Iris pigment epithelial cell (primary cell): ENCODE measurements at places on chromosomes 12 and 14.

GRCh38 chr12:124041907-124042306, 68.9 kb downstream of the ZNF664 start:
- DNase-seq, result no peak

DNA sequence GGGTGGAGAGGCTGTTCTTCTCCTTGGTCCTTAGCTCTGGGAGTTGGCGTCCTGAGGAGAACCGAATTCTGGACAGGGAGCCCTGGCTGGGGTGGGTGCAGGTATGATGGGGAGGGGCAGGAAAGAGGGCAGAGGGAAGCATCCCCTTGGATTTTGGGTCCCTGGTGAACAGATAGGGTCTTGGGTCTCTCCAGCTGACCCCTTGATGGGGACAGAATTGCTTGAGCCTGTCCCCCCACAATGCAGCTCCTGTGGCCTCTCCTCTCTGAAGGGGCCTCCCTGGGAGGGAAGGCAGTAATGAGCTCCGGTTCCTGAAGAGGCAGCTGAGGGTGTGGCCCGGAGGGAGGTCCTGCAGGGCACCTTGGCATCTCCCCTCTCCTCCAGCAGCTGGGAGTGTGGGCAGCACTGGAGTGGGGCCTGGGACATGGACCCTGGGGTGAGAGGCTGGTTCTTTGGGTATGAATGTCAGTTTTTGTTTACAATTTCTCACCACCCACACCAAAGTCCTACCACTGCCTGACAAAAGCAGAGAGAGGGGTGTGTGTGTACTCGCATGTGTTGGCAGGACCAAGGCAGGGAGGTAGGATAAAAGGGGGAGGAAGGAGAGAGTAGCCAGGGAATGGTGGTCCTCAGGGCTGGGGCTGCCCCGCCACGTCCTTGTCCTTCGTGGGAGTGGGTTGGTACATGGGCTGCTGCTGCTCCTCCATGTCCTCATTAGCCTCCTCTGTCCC, 7.7 kb upstream of the CEBPE start:
- no peak for DNase-seq

DNA sequence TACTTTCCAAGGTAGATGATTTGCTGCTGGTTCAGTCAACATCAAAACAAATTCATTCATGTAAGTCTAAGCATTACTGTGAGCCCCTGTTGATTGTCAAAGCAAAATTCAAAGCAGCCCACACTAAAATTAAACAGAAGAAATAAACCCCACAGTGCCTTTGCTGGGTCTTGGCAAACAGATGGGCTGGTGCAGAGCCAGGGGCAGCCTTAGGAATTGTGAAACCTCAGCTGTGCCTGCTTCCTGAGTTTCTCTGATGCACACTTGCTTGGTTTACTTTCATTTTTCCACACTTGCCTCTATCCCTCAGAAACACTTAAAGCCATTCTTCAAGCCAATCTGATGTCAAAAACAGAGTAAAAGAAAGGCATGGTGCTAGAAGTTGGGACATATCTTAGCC, 6.6 kb upstream of the PLEKHG7 start:
- DNase-seq, result peak; percentile 65

- no peak for DNase-seq
Measured at GRCh38 chr12:65189028-65189718, 19.8 kb downstream of the LEMD3 start.

- no peak for DNase-seq
Measured at GRCh38 chr12:59386236-59386635, 209.6 kb upstream of the SLC16A7 start.

- DNase-seq, result no peak
Measured at GRCh38 chr12:68397566-68398158, 65.5 kb upstream of the MDM1 start.

- no peak for DNase-seq
Measured at GRCh38 chr14:96151242-96151641, 53.4 kb upstream of the BDKRB2 start.

DNA sequence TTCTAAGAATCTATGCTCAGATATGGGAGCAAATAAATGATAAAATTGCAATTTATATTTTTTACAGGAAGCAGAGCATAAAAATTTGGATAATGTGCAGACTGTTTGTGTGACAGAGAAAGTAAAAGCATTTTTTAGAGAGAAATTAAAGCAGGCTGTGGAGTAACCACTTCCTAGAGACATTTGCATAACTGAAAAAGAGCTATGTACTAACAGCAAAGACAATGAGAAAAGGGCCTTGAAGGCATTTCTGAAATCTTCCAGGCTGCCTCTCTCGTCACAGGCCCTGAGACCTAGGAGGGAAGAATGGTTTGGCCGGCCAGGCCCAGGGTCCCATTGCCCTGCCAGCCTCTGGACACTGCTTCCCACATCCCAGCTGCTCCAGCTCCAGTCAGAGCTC, 247.2 kb downstream of the ALX1 start:
- DNase-seq, result no peak

DNA sequence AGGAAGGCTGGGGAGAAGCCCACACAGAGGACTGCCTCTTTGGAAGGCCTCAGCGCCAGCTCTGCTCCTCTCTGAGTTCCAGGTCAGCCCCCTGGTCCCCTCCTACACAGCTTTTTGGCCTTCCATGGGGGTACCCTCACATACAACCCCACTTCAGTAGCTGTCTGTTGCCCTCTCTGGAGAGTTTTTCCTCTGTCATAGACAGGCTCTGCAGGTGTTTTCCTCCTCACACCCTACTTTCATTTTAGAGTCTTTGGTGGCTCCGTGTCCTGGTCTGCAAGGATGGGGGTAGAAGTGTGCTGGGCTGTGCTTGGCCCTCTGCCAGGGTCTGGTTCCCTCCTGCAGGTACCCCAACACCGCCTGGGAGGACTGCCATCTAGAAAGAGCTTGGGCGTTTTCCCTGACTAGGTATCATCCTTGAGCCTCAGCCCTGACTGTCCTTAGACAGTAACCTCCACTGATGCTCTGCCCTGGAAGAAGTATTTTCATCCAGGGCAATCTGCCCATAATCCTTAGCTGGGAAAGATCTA, 15.1 kb downstream of the ZDHHC22 start:
- DNase-seq, result no peak

DNA sequence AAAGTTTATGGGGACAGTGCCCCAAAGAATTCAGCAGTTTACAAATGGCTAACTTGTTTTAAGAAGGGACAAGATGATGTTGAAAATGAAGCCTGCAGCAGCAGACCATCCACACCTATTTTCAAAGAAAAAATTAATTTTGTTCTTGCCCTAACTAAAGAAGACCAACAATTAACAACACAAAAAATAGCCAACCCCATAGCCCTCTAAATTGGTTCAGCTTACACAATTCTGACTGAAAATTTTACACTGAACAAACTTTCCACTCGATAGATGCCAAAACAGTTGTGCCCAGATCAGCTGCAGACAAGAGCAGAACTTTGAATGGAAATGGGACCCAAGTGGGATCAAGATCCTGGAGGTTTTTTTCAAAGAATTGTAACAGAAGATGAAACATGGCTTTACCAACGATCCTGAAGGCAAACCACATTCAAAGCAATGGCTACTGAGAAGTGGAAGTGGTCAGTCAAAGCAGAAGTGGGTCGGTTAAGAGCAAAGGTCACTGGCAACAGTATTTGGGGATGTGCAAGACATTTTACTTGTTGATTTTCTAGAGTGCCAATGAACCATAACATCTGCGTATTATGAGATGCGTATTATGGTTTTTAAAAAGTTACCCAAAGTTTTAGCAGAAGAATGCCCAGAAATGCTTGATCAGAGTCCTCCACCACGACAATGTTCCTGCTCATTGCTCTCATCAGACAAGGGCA, 30.0 kb downstream of the SLC39A9 start:
- no peak for DNase-seq

- DNase-seq, result no peak
Measured at GRCh38 chr12:14714437-14714836, 18.0 kb upstream of the GUCY2C start.

DNA sequence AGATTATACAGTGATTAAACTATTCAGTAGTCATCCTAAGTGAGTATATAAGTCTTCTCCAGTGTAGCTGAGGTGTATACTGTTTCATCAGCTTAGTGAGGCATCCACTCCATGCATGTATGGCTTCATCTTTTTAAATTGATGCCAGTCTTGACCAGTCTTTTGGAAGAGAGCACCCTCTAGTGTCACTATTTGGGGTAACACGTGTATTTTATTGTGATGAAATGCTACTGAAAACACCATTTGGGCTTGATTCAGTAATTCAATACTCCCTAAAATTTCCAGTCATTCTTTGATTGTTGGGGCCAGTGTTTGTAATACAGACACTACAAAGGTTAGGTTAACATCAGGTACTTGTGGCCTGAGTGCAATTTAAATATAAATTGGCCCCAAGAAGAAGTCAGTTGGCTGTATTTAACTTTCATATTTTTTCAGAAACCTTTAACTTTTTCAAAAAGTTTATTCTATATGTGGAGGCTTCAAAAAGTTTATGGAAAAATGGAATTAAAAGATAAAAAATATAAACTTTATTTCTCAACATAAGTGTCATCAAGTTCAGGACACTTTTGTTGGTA, 35.3 kb downstream of the MIPOL1 start:
- peak; percentile 69 for DNase-seq

DNA sequence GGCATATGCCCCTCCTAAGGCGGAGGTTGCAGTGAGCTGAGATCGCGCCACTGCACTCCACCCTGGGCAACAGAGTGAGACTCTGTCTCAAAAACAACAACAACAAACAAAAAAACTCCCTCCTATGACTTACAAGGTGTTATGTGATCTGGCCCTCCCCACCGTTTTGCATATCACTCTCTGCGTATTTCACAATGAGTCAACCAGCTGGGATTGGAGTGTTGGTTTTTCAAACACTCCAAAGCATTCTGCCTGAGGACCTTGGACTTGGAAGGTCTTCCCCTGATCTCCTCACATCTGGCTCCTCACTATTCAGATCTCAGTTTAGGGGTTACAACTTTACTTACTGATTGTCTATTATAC, 14.0 kb downstream of the MANSC1 start:
- peak; percentile 78 for DNase-seq

DNA sequence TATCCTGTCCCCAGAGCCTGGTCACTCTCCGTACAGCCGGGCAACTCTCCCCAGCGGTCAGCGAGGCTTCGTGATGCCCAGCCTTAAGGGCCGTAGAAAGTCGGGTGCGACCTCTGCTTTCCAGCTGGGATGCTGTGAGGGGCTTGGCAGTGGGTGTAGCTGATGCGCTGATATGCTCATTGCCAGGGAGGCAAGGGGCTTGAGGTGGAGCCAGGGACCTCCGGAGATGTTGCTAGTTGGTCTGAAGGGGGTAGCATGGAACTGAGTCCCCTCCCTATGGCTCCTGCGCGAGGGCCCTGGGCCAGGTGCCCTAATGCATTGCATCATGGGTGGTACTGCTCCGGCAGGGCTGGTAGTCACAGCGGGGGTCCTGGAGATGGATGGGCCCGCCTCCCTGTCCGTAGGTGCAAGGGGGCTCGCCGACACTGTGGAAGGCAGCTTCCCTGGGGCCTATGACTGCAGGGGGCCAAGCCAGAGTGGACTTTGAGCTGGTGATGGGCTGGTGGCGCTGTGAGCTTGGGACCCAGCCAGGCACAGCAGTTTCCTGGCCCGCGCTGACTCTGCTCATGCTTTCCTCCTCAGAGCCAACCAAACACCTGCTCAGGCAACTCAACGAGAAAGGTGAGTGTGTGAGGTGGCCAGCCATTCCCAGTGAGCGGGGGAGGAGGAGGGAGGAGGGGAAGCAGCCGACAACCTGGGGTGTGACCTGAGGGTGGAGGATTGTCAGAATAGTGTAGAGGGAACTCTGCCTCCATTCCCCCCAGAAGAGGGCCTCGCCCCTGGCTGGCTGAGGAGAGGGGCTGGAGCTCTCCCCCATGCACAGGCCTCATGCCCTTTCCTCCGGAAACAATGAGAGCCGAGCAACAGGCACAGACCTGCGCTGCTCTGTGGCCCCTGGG, 32.3 kb downstream of the PLEKHG3 start:
- no peak for DNase-seq

GRCh38 chr12:108966378-108967151, 54.3 kb downstream of the SVOP start:
- no peak for DNase-seq

DNA sequence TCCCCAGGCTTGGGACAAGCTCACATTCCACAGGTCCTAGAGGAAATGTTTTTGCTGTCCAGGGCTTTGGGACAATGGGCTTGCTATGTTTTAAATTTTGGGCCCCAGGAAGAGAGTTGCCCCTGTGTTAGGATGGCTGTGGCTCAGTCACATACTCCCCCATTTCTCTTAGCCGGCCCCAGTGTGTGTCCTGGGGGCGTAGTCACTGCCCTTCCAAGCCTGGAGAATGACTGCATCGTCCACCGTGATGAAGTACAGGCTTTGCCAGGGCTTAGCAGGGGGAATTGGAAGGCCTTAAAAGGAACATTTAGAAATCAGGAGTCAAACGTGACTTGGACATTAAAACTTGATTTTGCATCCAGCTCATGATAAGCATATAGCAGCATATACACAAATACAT, 293.6 kb downstream of the CACNA1C start:
- no peak for DNase-seq

DNA sequence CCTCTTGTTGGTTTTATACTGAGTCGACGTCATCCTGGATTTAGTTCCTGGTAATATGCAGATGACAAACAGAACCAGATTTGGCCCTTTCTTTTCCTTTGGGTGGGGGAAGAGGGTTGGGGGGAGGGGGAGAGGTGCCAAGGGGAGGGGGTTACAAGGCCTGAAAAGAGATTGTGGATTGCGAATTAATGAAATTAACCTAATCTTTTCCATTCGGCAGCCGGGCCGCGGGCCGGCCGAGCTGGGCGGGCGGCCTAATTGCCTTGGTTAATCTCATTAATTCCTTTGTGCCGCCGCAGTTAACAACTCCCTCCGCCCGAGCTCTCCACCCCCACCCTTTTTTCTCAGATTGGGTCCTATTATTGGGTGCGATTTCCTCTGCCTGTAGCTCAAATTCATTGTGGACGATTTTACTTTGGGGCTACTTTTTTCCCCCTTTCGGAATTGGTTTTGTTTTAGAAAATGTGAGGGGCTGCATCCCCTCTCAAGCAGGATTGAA, 387 bp upstream of the GSC start:
- DNase-seq, result no peak

GRCh38 chr14:81427348-81428058, 27.4 kb upstream of the STON2 start:
- DNase-seq, result no peak

- peak; percentile 48 for DNase-seq
Measured at GRCh38 chr12:20376984-20377383, 8.6 kb downstream of the PDE3A start.

DNA sequence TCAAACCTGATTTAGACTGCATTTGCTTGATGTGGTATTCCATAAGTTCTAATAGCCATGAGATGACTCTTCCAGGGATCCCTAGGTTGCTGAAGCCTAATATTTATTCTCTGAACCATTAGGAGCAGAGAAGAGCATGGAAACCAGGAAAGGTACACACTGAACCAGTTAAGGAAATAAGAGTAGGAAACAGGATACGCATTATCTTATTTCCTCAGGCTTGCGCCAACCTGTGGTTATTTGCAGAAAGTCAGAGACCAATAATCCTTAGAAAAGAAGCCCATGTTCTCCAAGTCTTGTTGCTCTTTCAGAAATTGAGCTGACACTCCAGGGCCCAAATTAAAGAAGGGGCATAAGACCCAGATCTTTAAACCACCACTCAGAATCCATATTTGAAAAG, 41.8 kb upstream of the SMUG1 start:
- no peak for DNase-seq
